ENCODE measurements at places on chromosomes 3 and 15.

DNA sequence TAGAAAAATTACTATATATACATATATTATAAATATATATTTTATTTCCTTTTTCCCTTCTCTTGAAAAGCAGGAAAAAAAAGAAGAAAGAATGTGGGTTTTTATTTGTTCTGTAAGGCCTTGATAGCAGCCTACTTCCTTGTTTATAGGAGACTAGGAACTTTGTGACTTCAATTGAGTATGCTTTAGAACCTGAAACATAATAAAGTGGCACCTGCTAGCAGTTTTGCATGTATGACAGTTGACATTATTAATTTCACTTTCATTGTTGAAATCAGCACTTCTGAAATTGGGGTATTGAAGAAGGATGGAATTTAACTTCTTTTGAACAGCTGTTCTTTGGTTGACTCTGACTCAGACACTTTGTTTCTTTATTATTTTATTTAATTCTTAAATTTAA, 56.9 kb downstream of the GLCE start:
- DNase-seq, result no peak

DNA sequence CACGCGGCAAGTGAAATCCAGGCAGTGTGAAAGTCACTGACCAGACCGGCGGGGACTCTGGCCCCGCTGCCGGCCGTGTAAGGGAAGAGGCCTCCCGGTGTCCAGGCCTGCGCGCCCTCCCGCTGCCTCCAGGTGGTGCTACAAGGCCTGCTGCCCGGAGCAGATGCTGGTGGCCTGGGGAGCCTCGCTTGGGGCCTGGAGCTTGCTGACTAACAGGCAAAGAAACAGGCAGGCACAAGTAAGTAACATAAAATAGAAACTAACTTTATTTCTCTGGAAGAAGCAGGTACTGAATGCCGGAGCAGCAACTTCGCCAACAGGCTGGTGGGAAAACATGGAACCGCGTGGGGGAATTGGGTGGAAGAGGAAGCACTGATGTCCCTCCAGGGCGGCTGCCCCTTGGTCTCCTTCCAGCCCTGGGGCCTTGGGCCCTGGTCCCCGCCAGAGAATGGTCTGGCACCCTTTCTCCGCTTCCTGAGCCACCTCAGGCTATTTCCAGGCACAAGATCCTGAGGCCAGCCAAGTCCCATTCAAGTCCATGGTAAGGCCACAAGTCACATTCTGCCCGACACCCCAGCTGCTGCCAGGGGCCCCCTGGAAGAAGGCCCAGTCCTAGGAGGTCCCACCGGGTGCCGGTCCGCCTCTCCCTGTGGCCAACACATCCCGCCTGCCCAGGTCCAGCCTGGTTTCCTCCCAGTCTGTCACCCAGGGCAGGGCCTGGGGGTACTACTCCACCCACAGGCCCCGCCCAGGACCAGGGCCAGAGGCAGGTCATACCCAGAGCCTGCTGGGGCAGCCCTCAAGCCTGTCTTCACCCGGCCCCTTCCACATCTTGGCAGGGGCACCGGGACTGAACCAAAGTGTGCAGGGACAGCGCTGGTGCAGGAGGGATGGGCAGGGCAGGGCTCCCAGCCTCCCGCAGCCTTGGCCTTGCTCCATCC, 45.0 kb downstream of the TNK2 start:
- DNase-seq, result no peak

DNA sequence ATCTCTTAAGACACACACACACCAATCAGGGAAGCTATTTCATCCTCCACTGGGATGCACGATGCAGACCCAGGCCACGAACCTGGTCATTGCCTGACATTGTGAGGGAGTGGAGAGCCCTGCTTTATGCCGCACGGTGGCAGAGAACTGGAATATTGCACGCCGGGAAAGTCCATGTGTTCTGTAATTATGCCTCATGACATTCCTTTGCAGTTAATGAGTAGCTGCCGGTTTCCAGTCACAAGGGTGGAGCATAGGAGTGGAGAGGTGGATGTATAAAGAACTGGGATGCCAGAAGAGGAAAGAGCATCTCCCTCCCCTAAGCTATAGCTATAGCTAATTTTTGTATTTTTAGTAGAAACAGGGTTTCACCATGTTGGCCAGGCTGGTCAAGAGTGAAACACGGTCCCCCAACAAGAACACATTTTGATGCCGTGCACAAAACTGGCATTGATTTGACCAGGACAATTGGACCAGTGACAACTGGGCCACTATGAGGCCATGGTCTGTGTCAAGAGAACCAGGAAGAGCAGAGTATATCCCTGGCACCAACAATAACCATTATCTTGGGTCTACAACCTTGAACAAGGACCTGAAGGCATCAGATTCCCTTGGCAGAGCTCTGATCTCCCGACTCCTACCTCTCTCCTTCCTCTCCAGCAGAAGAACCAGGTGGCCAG, 51.4 kb downstream of the SH3BP5 start:
- DNase-seq, result no peak

GRCh38 chr3:149373235-149374125, 4.0 kb downstream of the TM4SF1 start:
- no peak for DNase-seq

DNA sequence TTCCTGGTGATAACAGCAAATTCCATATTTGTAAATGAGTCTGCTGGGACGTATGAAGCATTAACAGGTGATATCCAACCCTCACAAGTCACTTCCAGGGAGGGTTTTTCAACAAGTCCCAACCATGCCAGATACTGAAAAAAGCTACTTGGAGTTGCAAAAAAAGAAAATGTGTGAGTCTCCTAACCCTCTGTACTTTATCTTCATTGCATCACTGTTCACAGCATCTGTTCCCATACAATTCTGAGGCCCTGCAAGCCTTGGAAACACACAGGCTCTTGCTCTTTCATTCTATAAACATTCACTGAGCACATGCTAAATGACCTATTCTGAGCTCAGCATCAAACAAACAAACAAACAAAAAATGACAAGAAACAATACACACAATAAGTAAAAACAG, 120.8 kb downstream of the RFTN1 start:
- DNase-seq, result no peak

DNA sequence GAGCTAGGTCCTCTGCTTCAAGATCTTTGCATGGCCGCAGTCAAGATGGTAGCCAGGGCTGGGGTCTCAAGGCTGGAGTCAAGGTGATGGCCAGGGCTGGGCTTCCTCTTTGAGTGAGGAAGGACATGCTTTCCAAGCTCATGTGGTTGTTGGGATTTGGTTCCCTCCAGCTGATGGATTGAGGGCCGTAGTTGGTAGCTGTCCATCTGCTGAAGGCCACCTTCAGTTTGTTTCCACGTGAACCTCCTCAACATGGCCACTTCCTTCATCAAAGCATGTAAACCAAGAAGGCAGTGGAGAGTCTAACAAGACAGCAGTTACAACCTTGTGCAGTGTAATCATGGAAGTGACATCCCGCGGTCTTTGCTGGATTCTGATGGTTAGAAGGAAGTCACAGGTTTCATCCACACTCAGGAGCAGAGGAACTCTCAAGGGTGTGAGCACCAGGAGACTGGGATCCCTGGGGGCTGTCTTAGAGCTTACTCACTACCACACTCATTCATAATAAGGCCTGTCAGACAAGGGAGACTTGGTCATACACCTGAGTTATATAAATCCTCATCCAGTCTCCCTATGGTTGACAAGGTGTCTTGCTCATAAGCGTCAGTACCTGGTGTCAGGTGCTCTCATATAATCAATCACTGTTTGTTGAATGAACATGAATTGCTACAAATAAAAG, 42.1 kb downstream of the ABHD5 start:
- DNase-seq, result no peak

GRCh38 chr3:73148206-73148605, 86.7 kb downstream of the EBLN2 start:
- no peak for DNase-seq

- DNase-seq, result peak; percentile 23
Observed at GRCh38 chr3:19934098-19934566, at the start of gene EFHB. Gene EFHB, minus strand, starts transcription at chr3:19934217. Its CDS starts 199 bp downstream, at chr3:19934018.

DNA sequence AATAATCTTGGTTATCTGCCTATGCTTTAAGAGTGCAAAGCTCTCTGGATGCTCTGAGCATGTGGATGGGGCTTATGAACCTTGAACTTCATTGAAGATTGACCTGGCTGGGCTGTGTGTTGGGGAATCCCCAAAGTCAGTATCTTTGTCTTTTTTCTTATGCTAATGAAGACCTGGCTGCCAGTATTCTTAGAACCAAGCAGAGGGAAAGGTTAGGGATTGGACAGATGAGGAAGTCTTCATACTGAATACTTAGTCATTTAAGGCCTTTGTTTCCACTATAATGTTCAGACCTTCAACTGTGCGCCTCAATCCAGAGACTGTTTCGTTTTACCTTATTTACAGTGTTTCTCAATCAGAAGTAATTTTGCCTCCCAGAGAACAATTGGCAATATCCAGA, 42.5 kb upstream of the CMTM7 start:
- no peak for DNase-seq

GRCh38 chr15:69706353-69707097, 253.9 kb downstream of the RPLP1 start:
- no peak for DNase-seq

GRCh38 chr3:31114929-31115283, 220.4 kb upstream of the GADL1 start:
- DNase-seq, result no peak

DNA sequence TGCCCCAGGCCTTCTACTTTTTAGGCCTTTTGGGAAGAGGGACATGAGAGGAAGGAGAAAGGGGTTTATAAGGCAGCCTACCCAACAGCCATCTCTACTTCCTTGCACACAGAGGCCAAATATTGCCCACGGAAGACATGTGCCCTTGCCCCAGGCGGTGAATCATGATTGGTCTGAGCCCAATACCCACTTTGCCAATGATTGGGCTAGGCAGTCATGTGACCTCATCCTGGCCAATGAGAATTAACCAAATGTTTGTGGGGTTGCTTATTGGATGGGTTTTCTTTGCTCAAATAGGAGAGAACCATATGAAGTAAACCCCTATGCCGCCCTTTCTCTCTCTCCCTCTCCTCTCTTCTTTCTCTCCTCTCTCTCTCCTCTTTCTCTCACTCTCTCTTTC, 42.2 kb upstream of the ATP1B3 start:
- DNase-seq, result no peak

- peak; percentile 34 for DNase-seq
Observed at GRCh38 chr3:117019082-117019713, 309.6 kb downstream of the TUSC7 start.

GRCh38 chr15:44286814-44287452, 1.6 kb upstream of the GOLM2 start:
- no peak for DNase-seq

DNA sequence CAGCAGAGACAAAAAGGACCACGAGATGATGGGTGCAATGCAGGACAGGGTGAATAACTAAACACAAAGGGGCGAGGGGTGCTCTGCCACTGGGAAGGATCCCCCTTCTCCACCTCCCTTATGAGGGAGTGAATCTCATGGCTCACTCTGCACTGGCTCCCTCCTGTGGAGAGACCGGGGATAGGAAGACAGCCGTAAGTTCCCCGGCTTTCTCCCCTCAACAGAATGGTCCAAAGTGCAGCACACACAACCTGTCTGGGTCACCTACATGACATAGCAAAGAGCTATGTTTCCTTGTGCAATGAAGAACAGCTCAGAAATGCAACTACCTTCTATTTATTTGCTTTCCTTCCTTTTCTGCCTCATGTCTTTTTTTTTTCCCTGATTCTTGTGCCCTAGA, 7.8 kb upstream of the ACSBG1 start:
- no peak for DNase-seq

- no peak for DNase-seq
Observed at GRCh38 chr15:90042356-90042755, 41.2 kb downstream of the ZNF710 start.

- no peak for DNase-seq
Observed at GRCh38 chr15:90261811-90262210, 3.7 kb upstream of the NGRN start.

DNA sequence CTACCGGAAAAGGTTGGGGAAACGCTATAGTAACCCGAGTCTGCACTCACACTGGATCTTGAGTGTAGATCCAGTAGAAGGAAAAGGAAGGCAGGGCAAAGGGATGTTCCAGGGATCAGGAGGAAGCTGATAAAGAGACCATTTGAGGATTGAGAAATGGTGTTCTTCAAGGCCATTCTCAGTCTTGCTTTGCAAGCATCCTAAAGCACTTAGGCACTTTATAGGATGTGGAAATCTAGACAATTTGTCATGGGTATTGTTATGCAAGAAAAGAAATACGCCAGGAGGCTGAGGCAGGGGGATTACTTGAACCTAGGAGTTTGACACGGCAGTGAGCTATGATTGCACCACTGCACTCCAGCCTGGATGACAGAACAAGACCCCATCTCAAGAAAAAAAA, 13.2 kb upstream of the SCAMP5 start:
- DNase-seq, result no peak

DNA sequence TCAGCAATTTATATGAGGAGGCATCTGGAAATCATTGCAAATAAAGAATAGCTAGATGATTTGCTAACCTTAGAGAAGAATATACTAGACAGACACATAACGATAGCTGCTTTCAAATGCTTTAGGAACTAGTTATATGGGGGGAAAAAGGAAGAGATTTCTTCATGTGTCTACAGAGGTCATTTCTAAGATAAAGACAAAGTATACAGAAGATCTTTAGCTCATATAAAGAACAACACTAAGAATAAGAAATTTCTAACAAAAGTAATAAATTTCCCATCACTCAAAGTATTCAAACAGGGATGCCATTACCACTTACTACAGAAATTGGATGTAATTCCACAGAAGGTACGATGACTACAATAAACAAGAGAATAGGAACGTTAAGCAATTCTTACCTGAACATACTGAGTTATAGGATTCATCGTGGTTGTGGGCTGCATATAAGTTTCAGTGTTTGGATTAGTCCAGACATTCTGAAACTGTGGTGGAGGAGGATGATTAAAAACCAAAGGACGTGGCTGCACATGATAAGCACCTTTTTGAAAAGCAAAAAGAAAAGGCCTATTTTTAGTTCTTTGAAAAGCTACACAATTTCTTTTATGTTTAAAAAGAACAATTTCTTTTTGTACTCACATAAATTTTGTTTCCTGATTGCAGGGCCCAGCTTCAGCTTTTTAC, 8.7 kb downstream of the DAZL start:
- no peak for DNase-seq

DNA sequence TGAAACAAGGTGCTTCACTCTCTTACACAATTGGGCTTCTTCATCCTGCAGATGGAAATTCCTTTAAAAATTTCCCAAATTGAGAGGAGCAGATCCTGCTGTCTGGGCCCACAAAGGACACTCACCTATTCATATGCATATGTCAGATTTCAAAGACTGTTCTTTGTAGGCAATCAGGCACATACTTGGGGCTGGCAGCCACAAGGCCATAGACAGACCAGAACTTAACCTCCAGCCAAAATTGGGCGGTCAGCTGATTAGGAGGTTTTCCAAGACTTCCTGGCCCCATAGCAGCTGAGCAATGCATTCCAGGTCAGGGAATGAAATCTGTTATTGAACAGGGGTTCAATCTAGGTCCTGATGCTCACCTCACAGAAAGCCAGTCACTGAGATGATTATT, 15.0 kb upstream of the HPS3 start:
- DNase-seq, result no peak

- DNase-seq, result no peak
Observed at GRCh38 chr15:57720867-57721266, 14.4 kb downstream of the POLR2M start.

- DNase-seq, result no peak
Observed at GRCh38 chr15:25876231-25877140, 13.4 kb upstream of the ATP10A start.

GRCh38 chr3:111081008-111081545, 9.5 kb downstream of the NECTIN3 start:
- DNase-seq, result no peak

- DNase-seq, result no peak
Observed at GRCh38 chr15:88661761-88662556, 23.1 kb downstream of the ISG20 start.
